ENCODE measurements at places on chromosomes 2 and 18.

GRCh38 chr2:3466966-3467365 lies 52.4 kb downstream of the ADI1 start:
- DNase-seq: no peak

- DNase-seq: no peak
Measured at GRCh38 chr18:76142611-76143010, 352.4 kb downstream of the ZNF516 start.

DNA sequence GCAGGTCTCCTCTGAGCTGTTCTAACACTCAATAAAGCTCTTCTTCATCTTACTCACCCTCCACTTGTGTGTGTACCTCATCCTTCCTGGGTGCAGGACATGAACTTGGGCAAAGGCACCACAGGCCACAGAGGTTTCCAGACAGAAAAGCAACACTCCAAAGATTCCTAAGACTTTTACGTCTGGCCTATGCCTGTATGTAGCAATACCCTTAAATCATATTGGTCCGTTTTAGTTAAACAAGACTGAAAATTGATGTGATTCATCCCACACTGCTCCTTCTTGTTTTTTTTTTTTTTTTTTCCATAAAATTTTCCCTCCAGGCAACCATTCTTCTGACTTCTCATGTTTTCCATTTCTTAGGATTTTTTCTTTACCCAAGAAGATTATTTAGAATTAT lies 404.3 kb downstream of the PID1 start:
- no peak for DNase-seq

DNA sequence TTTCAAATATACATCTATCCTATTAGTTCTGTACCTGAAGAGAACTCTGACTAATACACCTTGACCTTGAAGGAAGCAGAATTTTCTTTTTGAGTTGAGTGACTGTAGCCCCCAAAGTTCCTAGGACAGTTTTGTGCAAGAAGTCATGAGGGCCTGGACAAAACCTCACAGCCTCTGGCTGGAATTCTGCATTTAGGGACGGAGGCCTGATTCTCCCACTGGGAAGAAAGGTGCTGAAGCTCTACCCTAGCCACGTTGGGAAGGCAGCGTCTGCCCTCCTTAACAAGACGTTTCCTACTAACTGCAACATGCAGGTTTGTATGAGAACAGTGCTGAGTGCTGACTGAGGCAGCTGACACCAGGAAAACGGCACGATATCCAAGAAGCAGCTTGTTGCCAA lies 74.4 kb upstream of the ZCCHC2 start:
- no peak for DNase-seq

- DNase-seq: no peak
Measured at GRCh38 chr2:218431878-218432277, 13.0 kb downstream of the VIL1 start.

DNA sequence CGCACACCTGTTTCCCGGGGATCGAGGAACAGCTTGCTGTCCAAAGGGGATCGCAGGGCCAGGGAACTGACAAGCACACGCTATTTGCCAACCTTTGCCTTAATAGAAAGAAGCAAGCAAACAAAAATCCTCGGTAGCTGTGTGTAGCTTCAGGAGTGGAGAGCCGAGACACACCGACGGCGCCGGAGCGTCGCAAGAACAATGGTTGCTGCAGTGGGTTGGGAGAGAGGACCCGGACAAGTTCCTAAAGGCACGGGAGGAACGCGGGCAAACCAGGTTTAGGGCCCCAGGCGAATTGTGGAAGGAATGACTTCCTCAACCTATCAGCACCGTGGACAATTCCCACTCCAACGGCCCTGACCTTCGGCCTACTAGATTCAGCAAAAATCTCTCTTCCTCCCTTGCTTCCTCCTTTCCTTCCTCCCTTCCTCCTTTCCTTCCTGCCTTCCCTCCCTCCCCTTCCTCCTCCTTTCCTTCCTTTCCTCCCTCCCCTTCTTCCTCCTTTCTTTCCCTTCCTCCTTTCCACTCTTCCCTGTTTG lies 4.9 kb upstream of the NEUROD1 start:
- DNase-seq: no peak

All from NCI-H345 (cell line).